ENCODE measurements at places on chromosomes 11 and 22. TPM values are rescaled to one million over a fixed set of nuclear protein-coding genes. Genes with fewer than 3 reads are reported as not detected.

The CPT1B gene
- 32.4 TPM for total RNA-seq

The P4HA3 gene
- total RNA-seq: 1.0 TPM

The CALCB gene
- not detected for total RNA-seq

GRCh38 chr11:19714387-19715363 is 2.0 kb downstream of the NAV2 start:
- no peak for DNase-seq

DNA sequence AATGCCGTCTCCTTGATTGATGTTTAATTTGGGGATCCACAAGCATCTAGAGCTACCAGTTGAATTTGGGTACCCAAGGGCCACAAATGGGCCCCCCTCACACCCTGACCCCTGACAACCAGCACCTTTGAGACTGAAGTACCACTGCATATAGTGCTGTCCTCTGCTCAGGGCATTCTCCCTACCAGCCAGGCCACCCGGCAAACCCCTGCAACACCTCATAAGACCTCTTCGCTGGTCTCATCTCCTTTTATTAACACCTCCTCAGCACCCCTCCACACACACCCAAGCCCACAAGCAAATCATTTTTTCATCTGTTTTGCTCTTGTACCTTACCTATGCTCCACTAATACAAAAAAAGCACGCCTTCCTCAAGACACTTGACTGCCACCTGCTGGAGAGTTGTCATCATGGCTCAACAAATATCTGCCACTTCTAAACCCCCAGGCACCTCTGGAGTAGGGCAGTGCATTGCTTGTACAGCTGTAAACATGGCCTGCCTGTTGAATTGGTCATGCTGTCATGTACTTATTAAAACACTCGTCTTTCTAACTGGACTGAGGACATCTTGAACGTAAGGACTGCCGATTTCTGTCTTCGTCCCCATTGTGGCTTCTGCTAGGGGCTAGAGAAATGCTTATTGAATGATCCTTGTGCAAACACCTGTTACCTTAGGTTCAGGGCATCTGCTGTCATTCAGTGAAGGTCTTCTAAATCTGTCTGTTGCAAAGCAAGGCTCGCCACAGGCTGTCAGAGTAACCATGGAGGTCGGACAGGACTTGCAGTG is 66.5 kb downstream of the BMAL1 start:
- DNase-seq: peak; percentile 70

DNA sequence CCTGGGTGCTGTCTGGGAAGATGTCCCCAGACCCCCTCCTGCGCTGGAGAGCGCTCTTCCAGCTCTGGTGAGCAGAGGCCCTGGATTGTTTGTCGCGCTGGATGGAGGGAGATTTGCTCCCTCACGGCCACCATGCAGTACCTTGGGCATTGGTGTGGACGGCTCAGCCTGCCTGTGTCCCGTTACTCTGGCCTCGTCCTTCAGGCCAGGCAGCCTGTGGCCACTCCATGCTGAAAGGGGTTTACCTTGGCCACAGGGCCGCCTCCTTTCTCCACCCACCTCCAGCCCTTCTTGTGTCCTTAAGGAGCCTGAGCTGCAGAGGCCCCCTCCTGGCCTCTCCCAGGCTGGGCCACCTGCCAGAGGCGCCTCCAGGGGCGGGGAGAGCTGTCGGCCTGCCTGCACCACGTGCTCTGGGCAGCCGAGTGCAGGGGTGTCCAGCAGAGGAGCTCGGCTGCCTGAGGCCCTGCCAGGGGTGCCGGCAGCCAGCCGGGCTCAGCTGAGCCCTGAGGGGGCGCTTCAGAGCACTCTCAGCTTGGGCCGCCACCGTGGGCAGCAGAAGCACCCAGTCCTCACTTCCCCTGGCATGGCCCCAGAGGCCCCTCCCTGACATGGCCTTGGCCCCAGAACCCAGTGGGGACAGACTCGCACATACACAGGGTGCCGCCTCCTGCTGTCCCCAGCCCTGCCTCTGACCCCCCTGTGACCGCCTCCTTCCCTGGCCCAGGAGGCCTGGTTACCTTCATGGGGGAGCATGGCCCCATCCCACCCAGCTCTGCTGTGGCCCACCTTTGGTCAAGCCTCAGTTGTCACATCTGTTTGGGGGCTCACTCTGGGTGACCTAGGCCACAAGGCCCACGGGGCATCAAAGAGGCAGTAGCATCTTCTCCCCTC is 3.4 kb downstream of the CCND1 start:
- DNase-seq: peak; percentile 81
